ENCODE measurements at places on chromosomes 12 and 14.

DNA sequence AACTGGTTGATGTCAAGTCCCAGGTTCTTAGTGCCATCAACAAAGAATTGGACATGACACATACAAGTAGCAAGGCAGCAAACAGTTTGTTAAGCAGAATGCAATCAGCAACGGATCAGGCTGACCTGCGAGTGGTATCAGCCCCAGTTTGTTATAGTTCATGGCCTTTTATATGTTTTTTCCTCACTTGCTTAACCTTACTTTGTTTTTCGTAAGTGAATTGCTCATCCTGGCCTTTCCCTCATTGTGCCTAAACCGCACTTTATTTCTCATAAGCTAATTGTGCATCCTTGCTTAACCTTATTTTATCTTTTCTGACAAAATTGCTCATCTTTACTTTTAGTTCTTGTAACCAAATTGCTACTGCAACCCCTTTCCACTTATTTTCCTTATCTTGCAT lies 4.1 kb downstream of the ETFBKMT start:
- DNase-seq = no peak

DNA sequence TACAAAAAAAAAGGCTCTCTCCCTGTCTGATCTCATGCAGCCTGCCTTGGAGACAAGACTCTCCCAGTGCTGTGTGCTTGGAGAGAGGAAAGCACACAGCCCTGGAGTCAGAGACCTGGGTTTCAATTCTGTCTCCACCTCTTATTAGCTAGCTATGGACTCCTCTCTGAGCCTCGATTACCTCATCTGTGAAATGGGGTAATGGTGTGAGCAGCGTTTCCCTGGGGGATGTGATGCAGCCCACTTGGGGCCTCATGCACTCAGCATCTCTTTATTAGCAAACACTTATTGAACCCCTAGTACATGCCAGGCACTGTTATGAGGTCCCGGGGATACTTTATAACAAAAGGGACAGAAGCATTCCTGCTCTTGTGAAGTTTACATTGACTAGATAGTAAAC lies 12.5 kb downstream of the SDS start:
- DNase-seq = no peak

- no peak for DNase-seq
These were observed 25.7 kb downstream of the SERPINA1 start for GRCh38 chr14:94362614-94363133.

DNA sequence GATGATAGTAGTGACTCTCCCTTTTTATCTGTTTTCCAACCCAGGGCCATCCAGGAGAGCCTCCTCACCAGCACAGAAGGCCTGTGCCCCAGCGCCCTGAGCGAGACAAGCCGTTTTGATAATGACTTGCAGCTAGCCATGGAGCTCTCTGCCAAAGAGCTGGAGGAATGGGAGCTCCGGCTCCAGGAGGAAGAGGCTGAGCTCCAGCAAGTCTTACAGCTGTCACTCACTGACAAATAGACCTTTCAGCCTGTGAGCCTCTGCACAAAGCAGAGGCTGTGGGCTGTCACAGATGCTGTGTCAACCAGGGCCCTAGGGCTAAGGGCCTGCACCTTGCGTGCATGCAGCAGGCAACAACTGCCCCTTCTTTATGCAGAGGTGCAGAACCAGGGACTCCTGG lies 11.0 kb downstream of the C12orf76 start:
- DNase-seq = no peak

DNA sequence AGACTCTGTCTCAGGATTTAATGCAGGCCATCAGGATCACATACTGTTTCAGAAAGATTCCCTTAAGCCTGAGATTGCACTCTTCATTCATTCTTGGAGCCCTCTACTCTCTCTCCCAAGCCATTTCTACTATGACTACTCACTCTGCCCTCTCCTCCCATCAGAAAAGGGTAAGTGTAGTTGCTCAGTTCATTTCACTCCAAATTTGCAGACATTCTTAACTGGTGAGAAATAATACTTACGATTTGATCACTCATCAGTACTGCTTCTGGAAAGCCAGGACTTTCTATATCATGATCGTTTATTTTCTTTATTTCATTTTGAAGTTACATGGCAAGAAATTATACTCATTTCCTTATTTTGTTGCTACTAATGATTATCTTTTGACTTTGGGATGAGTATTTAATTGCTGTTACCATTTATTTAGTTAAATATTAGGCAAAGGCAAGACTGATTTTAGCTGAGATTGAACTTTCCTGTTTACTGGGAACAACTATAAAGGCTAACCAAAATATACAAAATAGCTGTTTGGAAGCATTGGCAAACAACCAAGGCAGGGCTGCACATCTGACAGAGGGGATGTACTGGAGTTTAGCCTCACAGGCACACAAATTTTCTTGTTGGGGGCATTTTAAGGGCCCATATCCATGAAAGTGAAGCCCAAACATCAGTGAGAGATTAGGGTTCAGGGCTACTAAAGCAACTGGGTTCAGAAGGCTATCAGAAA lies 4.1 kb upstream of the RERG start:
- DNase-seq = no peak

DNA sequence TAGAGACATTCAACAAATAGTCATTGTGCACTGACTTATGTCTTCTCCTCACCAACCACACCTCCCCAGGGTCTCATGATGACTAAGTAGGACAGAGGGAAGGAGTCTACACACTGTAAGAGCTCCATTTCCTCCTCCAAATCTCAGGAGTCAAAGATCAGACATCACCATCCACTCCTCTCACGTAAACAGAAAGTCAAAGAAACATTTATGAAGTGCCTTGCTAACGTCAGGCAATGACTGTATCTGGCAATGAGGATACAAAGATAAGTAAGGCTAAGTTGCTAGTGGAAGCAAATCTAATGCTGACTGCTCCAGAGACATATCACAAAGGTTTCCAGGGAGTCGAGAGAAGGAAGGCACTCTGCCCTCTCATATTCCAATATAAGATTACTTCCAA lies 88.9 kb downstream of the SLC2A13 start:
- no peak for DNase-seq

GRCh38 chr12:22533155-22533554 lies 11.2 kb downstream of the C2CD5 start:
- DNase-seq = no peak

DNA sequence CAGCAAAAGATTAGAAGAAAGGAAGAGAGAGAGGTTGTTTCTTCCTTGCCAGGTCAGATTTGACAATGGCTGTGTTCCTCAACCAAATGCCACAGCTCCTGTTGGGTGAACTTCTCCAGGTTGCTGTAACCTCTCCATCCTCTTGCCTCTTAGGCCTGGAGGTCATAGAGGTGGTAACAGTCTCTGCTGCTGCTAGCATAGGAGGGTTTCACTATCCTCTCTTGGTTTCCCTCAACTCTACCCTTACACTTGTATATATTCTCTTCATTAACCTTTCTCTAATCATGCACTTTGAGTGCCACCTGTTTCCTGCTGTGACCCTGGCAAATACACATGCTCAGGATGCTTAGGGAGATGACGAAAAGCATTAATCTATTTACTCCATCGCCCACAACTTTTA lies 67.7 kb upstream of the HIF1A start:
- no peak for DNase-seq

DNA sequence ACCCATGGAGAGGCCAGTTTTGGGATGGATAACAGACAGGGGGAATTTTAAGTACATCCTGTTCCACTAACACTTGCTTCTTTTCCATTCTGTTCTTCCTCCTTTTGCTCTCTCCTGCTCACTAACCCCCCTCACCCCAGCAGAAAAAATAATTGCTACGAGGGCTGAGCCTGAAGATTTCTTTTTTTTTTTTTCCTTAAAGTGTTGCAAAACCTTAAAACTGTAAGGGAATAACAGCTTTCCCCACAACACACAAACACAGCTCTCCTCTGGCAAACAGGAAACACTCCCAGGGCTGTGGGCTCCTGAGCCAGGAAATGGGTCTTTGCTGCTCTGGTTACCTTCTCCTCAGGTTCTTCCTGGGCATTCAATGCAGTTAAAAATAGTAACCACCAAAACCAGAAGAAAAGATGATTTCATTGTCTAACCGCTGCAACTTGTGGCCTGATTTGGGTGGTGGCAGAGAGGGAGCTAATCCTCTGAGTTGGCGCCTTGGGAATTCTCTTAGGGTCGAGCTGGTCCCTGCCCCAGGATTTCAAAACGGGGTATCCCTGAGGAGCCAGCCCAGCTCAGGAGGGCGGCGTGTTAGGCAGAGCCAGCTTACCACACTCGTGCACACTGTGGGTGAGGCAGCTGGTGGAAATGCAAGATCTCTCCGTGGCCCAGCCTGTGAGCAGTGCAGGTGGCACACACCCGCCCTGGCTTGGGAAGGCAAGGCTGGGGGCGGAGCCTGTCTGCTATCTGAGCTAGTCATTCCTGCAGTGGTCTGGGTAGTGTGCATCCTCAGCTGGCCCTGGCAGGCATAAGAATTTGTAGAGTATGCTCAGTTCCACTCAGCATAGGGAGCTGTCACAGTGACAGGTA lies 17.1 kb upstream of the EMP1 start:
- peak; percentile 32 for DNase-seq

GRCh38 chr14:96747006-96747405 lies 50.2 kb upstream of the VRK1 start:
- DNase-seq = no peak

DNA sequence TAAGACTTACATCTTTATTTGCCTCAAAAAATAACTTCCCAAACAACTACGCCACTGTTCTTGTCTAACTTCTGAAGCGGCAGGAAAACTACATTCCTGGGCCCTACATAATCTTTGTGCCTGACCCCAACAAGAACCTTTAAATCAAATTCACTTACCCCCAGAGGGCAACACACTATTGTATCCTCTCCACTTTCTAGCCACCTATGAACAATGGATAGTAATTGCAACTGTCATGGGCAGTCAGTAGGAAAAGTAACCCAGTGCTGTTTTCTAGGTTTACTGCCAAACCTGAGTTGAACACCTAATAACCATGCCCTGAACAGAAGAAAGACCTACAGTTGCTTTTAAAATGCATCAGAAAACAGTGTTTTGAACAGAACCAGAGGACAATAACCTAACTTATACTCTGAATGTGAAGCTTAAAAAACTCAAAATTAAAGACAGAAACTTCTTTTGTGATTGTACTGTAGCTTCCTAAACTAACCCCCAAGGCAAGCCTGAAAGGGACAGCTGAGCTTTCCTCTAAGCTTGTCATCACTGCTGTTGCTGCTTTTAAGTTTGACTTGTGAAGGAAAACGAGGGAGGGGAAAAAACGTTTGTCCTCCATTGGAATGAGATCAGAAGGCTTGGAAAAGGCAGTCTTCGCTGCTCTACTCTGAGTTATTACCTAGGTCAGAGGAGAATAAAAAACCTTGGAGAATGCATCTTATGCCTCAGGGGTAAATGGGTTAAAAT lies 195.7 kb downstream of the SOX5 start:
- DNase-seq = no peak

- no peak for DNase-seq
These were observed 154.9 kb upstream of the CCND2 start for GRCh38 chr12:4118601-4119156.

DNA sequence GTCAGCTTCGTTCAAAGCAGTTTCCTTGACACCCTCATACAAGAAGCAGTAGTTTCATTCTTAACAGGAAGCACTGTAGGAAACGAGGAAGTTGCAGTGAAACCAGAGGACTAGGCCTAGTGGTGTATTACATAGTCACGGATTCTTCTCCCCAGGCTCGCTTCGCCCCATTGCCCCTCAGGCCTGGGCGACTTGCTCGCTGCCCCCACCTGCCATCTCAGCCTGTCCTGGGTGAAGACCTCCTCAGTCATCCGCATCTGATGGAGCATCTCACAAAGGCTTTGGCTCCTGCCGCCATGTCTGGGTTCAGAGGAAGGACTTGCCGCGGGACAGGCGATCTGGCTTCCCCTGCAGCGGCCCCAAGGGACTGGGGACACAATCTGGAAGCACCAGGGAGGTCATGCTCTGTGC lies 93.5 kb downstream of the LMNTD1 start:
- DNase-seq = no peak

DNA sequence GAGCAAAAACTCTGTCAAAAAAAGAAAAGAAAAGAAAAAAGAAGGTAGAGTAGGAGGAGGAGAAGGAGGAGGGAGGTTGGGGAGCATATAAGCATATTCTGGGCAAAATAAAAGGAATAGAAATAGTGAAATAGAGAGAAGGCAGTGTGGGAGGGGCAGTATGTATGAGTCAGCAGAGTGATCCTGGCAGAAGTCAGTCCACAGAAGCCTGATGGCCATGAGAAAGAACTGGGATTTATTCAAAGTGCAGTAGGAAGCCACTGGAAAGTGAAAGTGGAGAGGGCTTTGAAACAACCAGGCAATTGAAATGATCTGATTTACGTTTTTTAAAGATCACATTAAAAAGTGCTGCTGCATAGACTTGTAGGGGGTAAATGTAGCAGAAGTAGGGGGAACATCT lies 368.6 kb upstream of the USP15 start:
- no peak for DNase-seq

DNA sequence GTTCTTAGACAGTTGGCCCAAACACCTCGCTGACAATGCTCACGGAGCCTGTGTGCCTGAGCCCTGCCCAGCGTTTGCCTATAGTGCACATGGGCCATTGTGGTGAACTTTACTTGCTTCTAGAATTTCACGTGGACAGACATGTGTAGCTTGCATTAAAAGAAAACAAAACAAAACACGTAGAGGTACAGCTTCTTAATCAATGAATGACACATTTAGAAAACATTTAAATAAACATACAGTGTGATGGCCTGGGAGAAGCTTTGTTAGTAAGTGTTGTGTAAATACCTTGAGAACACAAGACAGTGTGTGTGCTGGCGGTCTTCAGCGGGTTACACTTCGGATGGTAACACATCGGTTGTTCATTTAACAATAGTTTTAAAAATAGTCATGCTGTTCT lies 38.1 kb downstream of the SMOC1 start:
- DNase-seq = no peak

- DNase-seq = no peak
These were observed 190.6 kb downstream of the PHLDA1 start for GRCh38 chr12:75840994-75841355.

DNA sequence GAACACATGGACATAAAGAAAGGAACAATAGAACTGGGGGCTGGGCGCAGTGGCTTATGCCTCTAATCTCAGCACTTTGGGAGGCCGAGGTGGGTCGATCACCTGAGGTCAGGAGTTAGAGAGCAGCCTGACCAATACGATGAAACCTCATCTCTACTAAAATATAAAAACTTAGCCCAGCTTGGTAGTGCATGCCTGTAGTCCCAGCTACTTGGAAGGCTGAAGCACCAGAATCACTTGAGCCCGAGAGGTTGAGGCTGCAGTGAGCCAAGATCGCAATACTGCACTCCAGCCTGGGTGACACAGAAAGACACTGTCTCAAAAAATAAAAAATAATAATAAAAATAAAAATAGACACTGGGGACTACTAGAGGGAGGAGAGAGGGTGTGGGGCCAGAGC lies 154.5 kb downstream of the SEC23A start:
- DNase-seq = no peak

GRCh38 chr12:79098530-79098929 lies 234.0 kb downstream of the SYT1 start:
- no peak for DNase-seq

- DNase-seq = peak; percentile 35
These were observed 2.6 kb downstream of the WNK1 start for GRCh38 chr12:754851-755562.

- no peak for DNase-seq
These were observed 23.2 kb downstream of the LGALS3 start for GRCh38 chr14:55152052-55152753.

- no peak for DNase-seq
These were observed 9.2 kb upstream of the MMP17 start for GRCh38 chr12:131818821-131819585.

- no peak for DNase-seq
These were observed 242.8 kb downstream of the DPF3 start for GRCh38 chr14:72651081-72651480.

- DNase-seq = no peak
These were observed 866.1 kb downstream of the C12orf50 start for GRCh38 chr12:87163122-87163521.

- DNase-seq = no peak
These were observed 30.0 kb downstream of the GALNT4 start for GRCh38 chr12:89494411-89495231.

All from stimulated activated naive CD4-positive, alpha-beta T cell (primary cell).